ENCODE measurements at places on chromosomes 16 and 17.

- DNase-seq: no peak
Measured at GRCh38 chr16:82990155-82990554, 363.4 kb downstream of the CDH13 start.

DNA sequence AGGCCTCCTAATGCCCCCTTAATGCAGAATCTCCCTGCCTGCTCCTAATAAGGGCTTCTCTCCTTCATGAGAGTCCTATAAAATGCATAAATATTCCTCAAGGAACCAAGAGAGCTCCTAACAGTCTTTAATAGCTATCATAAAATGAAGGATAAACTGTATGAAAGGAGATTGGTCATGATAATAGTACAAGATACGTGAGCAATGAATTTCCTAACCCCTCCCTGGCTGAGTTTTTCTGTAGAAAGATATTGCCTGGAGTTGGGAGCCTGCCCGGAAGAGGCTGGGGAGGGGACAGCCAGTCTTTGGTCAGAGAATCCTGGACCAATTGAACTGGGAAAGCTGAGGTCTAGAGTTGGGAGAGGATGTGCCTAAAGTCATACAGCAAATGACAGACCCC lies 321.9 kb upstream of the CDH5 start:
- DNase-seq: no peak

DNA sequence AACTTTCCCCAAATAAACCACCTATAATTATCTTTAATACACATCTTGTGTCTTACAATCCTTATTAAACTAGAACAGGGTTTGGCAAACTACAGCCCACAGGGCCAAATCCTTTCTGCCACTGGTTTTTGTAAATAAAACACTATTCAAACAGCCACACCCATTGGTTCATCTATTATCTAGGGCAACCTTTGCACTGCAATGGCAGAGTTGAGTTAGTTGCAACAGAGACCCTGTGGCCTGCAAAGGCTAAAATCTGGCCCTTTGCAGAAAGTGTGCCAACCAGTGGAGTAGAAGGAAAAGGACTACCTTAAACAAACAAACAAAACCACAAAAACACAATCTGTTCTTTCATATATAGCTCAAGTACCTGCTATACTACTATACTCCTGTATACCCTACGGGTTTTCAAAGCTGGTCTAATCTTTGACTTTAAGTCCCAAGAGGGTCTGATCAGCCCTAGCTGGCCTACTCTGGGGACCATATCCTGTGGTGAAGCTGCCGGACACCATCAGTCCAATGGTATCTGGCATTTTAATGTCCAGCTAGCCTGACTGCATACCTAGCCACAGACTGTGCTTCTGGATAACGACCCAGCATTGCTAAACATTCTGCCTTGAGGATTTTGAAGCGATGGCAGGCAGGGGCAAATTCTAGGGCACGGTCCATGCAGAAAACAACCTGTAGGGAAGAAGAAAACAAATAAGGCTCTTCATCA lies 23.3 kb downstream of the CNP start:
- no peak for DNase-seq

GRCh38 chr16:58259995-58260394 lies 34.8 kb downstream of the PRSS54 start:
- no peak for DNase-seq

DNA sequence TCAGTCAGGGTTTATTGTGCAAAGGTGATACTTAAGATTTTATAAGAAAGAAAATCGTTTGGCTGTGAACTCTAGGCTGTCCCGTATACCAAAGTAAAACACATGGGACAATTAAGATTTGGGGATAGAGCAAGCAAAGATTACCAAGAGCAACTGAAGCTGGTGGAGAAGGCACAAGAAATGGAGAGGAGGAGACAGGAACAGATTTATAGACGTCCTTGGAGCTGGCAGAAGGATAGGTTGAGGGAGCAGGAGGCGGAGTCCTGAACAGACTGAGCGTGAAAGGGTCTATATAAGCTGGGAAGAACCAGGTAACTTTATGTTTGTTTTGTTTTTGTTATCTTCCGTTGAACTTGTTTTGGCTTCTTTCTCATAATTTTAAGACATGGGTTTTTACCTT lies 3.8 kb downstream of the TNRC6C start:
- DNase-seq: no peak

DNA sequence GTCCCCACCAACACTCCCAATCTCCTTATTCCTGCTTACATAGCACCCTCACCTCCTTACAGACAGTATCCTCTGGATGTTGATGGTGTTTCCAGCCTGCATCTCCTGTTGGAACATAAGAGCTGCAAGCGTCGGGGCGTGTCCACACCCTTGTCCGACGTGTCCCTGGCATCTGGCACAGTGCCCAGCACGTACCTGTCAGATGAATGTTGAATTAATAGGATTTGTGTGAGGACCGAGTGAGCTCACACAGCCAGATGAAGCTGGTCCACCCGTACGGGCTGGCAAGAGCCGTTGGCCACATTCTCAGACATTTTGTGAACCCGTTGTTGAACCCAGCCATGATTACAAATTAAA lies 12.2 kb upstream of the CBX4 start:
- peak; percentile 73 for DNase-seq

GRCh38 chr16:80058214-80058613 lies 457.7 kb upstream of the MAF start:
- DNase-seq: no peak

- no peak for DNase-seq
Measured at GRCh38 chr17:47251421-47251940, 2.1 kb upstream of the ITGB3 start.

- no peak for DNase-seq
Measured at GRCh38 chr17:59547131-59547915, 18.1 kb upstream of the DHX40 start.

- peak; percentile 80 for DNase-seq
Measured at GRCh38 chr17:19876529-19877161, 8.9 kb upstream of the ULK2 start.

DNA sequence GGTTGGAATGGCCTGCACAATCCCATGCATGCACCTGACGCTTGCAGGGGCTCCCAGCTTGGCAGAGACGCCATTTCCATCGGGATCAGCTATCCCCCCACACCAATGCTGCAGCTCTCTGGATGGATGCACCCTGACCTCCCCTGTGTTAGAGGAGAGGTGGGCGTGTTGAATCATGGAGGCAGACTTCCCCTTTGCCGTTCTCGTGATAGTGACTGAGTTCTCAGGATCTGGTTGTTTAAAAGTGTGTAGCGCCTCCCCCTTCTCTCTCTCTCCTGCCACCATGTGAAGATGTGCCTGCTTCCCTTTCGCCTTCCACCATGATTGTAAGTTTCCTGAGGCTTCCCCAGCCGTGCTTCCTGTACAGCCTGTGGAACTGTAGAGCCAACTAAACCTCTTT lies 17.8 kb upstream of the KCNH6 start:
- DNase-seq: no peak

- DNase-seq: no peak
Measured at GRCh38 chr16:73092236-73092781, 44.4 kb upstream of the ZFHX3 start.

DNA sequence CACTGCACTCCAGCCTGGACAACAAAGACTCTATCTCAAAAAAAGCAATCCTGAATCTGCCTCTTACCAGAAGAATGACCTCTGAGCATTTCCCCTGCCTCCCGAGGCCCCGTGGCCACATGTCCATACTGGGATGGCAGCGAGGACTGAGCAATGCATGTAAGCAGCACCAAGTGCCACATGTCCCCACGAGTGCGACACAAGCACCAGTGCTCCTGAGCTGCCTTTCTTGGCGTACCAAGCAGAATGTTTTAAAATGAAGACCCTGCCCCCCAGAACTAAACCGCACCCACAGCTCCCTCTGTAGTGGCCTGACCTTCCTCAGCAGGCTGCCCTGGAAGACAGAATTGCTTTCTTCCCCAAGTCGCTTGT lies 373.3 kb downstream of the SLC39A11 start:
- no peak for DNase-seq

GRCh38 chr16:6027733-6028132 lies 930.1 kb upstream of the EEF2KMT start:
- no peak for DNase-seq

GRCh38 chr16:15799851-15800495 lies 56.9 kb downstream of the MYH11 start:
- DNase-seq: no peak

DNA sequence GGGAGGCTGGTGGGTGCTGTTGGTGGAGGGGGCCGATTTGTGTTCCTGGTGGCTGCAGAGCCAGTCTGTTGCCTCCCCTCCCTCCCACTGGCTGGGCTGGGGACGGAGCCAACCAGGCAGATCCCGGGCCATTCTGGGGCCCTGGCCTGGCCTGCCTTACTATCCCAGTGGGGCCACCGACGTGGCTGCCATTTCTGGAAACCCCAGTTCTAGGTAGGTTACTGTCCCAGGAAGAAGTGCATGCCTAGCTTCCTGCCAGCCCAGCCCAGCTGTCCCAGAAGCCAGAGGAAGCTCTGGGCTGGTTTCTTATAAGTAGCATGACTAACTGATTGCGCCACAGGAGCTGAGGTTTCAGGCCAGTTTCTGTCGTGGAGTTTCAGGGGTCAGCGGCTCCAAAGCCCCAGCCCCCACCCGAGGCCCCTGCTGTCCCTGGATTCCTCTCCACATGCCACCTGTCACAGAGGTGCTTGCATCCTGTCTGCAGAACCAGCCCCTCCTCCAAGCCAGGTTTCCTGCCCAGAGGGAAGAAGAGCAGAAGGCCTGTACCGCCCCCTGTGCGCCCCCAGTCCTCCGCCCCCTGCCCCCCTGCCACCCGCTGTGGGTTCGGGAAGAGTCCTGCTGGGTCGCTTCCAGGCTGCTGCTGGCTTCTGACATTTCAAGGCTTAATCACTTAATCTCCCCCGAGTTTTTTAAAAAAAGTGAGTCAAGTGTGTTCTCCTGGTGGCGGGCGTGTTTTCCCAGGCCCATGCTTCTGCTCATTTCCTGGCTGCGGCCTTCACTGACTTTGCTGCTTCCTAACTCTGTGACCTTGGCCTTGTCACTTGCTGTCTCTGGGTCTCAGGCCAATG lies 13.2 kb downstream of the IL4R start:
- DNase-seq: peak; percentile 88
